ENCODE measurements at places on chromosomes 1 and 21.

DNA sequence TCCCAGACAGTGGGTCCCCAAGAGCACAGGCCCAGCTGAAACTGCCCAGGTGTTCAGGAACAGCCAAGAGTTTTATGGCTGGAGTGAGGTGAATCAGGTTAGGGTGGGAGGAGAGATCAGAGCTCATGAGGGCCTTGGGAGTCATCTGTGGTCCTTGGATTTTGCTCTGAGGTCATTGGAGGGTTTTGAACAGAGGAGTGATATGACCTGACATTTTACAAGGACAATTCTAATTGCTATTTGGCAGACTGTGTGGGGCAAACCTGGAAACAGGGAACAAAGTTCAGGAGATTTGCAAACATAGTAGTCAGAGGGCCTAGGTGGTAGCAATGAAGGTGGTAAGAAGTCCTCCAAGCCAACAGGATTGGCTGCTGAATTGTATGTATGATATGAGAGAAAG lies 31.1 kb upstream of the LRRN2 start:
- no peak for DNase-seq

- DNase-seq = no peak
These were observed 137.1 kb downstream of the PBX1 start for GRCh38 chr1:164695956-164696665.

DNA sequence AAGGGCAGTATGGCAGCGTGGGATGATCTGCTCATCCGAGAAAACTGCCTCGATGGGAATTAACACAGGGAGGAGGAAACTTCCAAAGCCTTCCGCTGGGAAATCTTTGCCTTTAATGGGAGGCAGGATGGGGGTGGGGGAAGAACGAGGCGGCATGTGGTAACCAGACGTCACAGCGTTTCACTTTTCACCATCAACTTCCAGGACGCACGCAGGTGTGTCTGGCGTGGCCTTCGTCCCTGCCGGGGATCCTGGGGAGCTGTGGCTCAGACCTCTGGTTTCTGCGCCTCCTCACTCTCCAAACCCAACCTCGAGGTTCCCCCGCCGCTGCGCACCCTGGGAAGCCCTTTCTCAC lies 282 bp downstream of the RSPH1 start:
- DNase-seq = no peak

DNA sequence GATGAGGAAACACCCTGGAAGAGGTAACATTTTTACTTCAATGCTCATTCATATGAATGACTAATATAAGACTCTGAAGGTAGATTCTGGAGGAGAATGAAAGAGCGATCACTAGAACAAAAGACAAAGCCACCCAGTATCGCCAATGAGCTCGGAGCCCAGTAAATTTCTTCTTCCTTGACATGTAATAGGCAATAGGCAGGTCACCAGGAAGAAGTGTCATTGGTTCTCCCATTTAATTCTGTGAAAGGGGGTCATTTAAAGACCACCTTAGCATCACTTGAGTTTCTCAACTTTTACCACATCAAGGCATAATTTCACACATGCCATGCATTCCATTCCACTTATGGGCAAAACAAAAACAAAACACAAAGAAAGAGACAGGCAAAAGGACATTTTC lies 7.9 kb downstream of the TNFSF18 start:
- DNase-seq = no peak

DNA sequence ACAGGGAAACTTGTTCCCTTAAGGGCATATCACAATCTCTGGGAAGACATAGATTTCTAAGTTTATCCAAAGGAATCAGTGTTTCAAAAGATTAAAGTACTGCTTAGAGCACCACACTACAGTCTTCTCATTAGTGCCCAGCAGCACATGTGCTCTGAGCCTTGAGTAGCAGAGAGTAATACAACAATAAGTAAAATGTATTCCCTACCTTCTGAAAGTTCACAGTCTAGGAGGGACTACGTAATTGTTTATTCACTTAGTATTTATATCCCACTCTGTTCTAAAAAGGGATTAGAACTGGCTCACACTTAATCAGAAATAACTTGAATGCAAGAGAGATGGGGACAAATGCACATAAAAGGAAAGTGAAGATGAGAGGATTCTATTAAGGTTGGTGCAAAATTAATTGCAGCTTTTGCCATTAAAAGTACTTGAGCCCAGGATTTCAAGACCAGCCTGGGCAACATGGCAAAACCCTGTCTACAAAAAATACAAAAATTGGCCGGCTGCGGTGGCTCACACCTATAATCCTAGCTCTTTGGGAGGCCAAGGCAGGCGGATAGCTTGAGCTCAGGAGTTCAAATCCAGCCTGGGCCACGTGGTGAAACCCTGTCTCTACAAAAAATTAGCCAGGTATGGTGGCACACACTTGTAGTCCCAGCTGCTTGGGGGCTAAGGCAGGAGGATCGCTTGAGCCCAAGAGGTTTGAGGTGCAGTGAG lies 9.0 kb downstream of the SYNC start:
- no peak for DNase-seq

- peak; percentile 51 for DNase-seq
These were observed 20.8 kb downstream of the OBSCN start for GRCh38 chr1:228228601-228229074.

DNA sequence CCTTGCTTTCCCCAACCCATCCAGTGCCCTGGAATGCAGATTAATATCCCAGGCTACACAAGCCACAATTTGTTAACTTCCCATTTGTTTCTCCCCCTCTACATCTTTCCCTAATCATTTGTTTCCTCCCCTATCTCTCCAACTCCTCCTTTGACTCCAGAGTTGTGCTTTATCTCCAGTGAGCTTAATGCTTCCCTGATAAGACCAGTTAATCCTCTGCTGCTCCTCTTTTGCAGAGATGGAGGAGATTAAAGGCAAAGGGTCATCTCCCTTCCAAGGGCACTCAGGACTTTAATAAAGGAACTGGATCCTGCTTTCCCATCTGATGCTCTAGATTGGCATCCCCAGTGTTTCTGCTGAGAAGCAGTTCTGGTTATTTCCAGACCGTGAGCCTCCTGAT lies 7.1 kb downstream of the FAM78B start:
- no peak for DNase-seq

- no peak for DNase-seq
These were observed 2.8 kb downstream of the RAB4A start for GRCh38 chr1:229273507-229274232.

DNA sequence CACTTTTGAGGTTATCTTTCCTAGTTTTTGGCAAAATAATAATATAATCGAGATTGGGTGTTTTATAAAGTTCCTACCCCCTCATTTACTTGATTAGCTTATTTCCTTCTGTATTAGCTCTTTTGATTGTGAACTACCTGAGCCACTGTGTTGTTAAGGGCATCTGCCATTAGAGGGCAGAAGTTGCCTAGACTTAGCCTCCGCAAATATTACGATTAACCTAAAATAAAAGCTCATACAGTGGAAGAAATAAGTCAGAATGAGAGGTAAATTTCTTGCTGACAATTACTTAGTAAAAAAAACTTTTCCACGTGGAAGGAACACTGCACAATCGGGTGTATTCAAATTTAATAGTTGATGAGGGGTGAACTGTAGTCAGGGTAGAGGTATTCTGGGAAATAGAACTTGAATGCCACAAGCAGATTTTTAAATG lies 2.3 kb downstream of the H3-3A start:
- DNase-seq = no peak

- DNase-seq = no peak
These were observed 486.1 kb upstream of the ADGRL2 start for GRCh38 chr1:81314513-81315233.

DNA sequence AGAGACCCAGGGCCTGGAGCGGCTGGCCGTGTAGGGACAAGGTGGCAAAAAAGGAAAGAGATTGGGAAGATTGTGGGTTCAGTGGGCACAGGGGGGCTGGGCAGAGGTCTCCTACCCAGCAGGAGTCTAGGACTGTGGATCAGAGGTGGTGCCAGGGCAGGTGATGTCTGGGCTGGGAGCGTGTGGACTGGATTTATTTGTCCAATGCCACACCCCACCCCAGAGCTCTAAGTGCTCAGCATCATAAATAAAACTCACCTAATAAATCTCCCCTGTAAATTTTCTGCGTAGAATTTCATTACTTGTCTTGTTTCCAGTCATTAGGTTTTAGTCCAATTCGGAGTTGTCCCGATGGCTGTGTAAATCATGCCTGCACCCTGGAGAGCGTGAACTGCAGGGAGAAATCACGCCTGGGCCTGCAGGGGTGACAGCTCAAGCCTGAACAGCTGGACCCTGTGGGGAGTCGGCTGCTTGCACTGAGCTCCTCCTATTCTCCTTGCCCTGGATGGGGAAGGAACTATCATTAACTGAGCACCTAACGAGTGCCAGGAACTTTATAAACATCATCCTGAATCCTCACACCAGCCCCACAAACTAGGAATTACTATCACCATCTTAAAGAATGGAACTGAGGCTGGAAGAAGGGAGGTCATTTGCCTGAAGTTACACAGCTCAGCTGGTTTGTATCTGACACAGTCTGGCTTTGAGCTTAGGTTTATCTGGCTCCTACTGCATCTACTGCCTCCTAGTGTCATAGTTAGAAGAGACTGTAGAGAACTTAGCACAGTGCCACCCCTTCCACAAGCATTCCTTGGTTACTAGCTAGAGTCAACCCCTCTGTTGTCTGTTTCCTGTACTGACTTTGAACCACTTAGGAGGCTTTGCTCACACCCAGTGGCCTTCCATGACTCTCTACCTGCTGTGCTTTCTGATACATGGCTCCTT lies 25.0 kb upstream of the POU3F1 start:
- DNase-seq = peak; percentile 25

DNA sequence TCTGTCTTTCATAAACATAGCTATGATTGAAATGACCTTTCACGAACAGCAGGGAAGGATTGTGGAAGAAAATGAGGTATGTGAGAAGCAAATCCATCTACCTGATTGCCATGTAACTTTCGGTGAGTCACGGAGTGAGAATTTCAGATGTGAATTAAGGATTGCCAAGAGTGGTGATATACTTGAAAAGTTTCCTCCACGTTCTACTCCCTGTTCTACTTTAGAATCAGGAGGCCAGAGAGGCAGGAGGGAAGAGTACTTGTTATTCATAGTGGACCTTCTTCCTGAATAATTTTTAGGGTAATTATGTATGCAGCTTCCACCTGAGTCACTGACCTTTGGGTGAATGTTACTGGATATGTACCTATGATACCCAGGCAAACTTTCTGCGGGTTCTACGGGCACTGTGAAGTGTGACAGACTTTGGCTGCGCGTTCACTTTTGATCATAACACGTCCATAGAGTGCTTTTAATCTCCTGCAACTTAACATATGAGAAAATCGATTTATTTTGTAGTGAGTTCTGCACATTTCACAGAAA lies 2.6 kb upstream of the KCNE1 start:
- no peak for DNase-seq

GRCh38 chr1:52393174-52393573 lies 11.0 kb downstream of the ORC1 start:
- no peak for DNase-seq

DNA sequence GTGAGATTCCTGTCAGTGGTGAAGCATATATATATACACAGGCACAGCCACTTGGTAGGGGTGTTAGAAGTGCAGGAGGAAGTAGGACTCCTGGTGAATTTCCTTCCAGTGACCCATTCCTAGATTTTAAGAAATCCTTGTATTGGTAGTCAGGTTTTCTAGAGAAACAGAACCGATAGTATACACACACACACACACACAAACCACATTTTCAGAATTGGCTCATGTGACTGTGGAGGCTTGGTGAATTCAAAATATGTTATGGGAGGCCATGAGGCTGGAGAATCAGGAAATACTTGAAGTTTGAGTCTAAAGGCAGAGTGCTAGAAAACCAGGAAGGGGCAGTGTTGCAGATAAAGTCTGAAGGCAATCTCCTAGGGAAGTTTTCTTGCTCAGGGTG lies 114.2 kb downstream of the FCRL5 start:
- DNase-seq = no peak

DNA sequence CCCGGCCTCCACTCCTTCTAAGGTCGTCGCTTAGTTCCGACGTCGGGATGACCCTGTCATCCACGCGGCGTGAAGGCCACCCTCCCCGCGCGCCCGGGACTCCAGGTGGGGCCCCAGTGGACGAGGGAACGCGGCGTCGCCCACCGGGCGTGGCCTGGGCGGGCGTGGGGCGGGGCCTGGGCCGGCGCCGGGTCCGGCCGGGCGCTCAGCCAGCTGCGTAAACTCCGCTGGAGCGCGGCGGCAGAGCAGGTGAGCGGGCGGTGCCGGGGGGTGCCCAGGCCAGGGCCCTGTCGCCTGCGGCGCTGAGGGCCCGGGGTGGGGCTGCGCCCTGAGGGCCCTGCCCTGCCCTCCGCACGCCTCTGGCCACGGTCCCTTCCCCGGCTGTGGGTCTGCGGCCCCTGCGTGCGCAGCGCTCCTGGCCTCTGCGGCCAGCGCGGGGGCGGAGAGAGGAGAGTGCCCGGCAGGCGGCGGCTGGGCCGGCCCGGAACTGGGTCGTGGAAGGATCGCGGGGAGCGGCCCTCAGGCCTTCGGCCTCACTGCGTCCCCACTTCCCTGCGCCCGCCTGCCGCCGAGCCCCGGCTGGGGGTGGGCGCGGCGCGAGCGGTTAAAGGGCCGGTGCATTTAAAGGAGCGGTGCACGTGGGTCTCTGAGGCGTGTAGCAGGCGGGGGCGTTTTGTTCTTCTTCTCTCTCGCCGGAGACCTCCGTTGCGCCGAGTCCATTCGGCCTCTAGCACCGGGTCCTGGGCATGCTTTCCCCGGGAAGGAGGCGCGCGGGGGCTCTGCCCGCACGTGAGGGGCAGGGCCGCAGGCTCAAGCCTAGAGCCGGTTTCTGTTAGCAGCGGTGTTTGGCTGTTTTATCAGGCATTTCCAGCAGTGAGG lies at the start of gene PSEN2:
PSEN2 (plus strand) TSS at position 216 of the 879 bp plus-strand sequence. CDS start 11,292 bp downstream, outside the sequence.
- no peak for DNase-seq

DNA sequence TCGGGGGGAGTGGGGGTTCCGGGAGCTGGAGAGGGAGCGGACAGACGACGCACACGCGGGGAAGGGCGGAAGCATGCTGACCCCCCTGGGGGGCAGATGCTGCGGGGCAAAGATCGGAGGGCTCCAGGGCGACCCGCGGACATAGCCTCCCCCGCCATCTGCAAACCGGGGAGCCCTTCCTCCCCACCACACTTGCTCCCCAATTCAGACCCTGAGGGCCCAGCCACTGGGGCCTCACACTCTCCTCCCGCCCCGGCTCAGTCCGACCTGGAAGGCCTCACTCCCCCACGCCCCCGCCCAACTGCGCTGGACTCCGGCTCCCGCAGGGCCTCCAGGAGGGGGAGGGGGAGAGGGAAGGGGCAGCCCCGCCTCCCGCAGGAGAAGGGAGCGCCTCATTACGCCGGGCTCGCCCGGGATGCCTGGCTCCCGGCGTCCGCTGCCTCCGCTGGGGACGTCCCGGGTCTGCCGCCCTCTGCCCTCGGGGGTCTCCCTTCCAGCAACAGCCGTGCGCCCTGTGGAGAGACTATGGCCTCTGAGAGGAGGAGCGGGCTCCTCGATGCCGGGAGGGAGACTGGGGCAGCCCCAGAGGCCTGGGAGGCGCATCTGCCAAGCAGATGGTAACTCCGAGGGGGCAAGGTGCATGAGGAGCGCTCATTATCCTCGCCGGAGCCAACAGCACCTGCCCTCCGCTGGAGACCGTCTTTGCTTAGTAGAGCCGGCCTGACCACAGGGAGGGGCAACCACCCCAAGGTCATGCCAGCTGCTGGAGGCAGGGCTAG lies 636 bp upstream of the CAMK2N1 start:
- no peak for DNase-seq

All from Panc1 (cell line).